ENCODE measurements at places on chromosomes 2 and 18.

DNA sequence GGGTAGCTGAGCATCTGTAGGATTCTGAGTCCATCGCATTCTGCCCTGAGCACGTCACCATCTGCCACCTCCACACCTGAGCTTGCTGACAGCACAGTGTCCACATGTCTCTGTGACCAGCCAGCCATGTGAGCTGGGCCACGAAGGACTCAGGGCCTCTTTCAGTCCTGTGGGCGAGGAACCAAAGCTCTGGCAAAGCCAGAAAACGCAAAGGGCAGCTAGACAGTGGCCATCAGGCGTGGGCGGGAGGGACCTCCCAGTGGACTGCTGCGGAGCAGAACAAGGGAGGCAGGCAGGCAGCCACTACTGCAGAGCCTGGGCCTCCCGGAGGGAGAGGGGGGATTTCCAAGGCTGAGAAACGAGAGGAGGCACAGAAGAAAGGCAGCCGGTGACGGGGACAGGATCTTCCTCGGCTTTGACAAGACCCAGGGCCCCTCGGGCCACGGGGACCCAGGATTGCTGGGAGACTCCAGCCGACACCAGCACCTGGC lies 274.6 kb upstream of the SALL3 start:
- DNase-seq: no peak

GRCh38 chr2:132671151-132671835 lies 1.3 kb upstream of the LYPD1 start:
- no peak for DNase-seq

GRCh38 chr2:134527381-134527780 lies 191.4 kb downstream of the TMEM163 start:
- no peak for DNase-seq

DNA sequence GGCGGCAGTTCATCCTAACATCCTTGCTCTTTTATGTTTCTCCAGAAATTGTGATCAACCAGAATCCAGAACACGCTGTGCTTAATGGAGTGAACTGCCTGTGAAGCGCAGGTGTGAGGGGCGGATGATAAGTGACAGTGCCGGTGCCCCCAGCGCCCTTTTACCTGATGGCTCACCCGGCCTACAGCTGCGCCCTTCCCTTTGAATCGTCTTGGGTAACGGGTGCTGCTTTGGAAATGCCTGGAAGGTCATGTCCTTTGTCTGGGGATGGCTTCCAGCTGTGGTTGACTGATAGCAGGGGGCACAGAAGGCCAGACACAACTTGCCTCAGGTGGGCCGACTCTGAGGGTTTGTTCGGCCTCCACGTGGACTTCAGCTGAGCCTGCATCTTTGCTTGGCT lies 119.4 kb downstream of the LPIN1 start:
- DNase-seq: peak; percentile 32

DNA sequence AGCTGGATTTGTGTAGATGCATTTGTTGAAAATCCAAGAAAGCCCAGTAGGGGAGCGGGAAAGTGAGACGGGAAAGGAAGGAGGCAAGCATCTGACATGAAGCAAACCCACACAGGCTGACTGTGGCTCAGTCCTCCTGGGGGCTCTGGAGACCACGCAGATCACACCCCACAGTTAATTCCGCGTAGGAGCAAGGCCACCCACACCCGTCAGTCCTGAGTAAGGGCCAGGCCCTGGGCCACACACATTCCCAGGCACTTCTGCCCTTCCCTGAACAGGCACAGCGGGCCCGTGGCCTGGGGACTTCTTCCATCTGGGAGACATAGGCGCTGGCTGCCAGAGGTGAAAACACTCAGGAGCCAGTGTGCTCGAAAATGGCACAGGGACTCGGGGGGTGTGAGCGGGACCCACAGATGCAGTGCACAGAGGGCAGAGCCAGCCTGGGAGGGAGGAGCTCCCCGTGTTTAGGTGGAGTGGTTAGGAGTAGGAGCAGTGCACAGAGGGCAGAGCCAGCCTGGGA lies 19.4 kb upstream of the PRLH start:
- no peak for DNase-seq

DNA sequence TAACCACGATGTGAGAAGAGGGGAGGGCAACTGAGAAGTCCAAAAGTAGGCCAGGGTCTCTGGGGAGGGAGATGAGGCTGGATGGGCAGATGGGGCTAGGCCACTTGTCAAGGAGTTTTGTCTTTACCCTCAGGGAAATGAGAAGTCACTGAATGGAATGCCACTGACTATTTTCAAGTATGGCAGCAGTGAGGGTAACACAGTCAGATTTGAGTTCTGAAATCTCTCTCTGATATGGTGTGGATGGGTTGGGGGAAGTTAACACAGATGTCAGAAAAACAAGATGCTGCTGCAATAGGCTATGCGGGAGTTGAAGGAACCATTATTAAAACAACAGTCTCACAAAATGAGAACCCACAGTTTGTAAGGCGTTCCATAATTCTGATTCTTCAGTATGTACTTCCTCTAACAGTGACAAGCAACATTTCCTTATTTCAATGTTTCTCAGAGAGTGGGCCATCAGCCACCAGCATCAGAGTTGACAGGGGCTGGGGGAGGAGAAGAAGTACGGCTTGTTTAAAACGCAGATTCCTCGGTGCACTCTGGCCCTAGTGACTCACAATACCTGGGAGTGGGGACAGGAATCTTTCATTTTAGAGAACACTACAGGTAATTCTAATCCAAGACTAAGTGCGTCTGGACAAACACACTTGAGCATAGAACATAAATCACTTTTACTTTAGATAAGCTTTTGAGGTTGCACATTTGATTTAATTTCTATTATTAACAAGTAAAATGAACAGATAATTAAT lies 301.5 kb upstream of the LYPD1 start:
- DNase-seq: no peak

- DNase-seq: no peak
Observed at GRCh38 chr2:109644571-109645275, 30.6 kb downstream of the SOWAHC start.

GRCh38 chr2:111659361-111660333 lies 224.3 kb downstream of the ANAPC1 start:
- no peak for DNase-seq

DNA sequence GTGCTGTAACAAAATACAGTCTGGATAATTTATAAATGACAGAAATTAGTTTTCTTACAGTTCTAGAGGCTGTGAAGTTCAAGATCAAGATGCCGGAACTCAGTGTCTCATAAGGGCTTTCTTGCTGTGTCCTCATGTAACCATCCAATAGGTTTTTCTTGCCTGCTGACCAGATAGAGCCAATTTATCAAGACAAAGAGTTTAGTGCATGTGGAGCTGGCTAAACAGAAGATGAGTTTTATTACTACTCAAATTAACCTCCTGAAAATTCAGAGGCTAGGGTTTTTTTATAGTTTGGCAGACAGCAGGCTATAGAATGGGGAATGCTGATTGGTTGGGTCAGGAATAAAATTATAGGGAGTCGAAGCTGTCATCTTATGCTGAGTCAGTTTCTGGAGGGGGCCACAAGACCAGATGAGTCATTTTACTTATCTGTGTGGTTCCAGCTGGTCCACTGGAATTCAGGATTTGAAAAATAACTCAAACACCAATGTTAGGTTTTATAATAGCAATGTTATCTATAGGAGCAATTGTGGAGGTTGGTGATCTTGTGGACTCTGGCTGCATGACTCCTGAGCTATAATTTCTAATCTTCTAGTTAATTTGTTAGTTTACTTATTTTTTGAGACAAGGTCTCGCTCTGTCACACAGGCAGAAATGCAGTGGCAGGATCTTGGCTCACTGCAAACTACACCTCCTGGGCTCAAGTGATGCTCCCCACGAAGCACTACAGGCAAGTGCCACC lies 3.2 kb upstream of the PDK1 start:
- no peak for DNase-seq

GRCh38 chr2:131105950-131106801 lies 1.0 kb downstream of the PLEKHB2 start:
- peak; percentile 46 for DNase-seq

GRCh38 chr2:174997110-174997509 lies 8.1 kb downstream of the CHN1 start:
- no peak for DNase-seq

DNA sequence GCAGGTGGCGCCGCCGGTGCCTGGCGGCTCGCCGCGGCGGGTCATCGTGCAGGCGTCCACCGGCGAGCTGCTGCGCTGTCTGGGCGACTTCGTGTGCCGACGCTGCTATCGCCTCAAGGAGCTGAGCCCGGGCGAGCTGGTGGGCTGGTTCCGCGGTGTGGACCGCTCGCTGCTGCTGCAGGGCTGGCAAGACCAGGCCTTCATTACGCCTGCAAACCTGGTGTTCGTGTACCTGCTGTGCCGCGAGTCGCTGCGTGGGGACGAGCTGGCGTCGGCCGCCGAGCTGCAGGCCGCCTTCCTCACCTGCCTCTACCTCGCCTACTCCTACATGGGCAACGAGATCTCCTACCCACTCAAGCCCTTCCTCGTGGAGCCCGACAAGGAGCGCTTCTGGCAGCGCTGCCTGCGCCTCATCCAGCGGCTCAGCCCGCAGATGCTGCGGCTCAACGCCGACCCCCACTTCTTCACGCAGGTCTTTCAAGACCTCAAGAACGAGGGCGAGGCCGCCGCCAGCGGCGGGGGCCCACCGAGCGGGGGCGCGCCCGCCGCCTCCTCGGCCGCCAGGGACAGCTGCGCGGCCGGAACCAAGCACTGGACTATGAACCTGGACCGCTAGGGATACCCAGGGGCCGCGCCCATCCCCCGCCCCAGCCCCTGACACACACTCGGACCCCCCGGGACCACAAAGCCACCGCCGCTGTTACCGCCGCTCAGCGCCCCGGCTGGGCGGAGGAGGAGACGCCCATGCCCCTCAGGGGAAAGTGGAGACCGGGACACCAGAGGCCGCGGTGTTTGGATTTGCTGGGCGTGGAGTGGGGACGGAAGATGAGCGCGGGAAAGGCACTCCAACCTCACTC lies 1.1 kb downstream of the CDK5R2 start:
- peak; percentile 35 for DNase-seq

DNA sequence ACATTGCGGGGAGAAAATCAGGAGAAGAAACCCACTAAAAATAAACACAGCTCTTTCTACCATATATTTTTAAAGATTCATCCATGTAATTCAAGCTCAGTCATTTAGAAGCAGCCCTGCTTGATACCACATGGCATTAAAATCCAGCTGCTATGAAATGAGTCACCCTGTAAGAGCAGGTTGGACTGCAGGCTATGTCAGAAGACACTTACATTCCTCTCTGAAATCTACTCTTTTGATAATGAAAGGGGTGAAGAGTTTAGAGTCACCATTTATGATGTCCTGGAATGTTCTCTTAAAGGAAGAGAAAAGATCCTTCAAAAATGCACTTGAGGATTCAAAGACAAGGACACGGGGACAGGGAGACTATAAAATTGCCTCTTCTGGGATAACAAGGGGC lies 100.6 kb upstream of the APCDD1 start:
- DNase-seq: no peak

DNA sequence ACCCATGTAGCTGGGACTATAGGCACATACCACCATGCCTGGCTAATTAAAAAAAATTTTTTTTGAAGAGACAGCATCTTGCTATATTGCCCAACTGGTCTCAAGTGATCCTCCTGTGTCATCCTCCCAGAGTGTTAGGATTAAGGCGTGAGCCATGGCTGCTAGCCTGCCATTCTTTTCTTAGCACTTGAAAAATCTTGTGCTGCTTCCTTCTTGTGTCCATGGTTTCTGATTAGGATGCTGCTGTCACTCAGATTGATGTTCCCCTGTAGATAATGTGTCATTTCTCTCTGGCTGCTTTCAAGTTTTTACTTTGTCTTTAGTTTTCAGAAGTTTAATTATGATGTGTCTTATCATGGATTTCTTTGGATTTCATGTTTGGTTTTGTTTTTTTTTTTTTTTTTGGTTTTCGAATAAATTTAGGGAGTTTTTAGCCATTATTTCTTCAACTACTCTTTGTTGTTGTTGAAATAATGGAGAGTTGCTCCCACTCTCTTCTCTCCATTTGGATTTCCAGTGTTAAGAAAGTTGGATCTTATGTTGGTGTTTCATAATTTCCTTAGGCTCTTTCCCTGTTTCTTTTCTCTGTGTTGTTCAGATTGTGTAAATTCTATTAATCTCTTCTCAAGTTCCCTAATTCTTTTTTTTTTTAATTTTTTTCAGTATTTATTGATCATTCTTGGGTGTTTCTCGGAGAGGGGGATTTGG lies 2.5 kb downstream of the ATP9B start:
- DNase-seq: no peak

DNA sequence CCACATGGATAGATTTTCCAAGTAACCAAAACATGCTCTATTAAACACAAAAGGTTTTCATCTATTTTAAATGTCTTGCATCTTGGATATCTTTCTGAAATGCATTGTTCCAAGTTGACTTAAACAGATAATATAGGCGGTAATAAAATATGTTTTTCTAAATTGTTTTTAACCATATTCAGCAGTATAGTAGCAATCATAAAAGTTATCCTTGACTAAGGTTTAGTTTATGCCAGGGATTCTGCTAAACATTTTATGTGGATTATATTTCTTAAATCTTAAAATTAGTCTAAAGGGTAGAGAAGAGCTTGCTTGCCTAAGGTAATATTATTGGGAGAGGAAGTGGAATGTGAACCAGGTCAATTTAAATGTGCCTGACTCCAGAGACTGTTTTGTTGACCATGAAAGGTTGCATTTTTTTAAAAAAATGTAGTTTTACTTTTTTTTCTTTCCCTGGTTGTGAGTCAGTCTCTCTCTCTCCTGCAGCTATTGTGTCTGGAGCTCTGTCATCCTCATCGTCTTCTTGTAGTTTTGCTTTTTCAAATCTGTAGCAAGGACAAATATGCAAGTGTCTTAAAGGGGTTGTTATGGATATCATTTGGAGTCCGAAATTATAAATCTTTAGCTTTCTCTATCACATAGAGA lies 309.1 kb upstream of the COL3A1 start:
- DNase-seq: no peak

- no peak for DNase-seq
Observed at GRCh38 chr2:17995593-17995992, 117.1 kb downstream of the KCNS3 start.

DNA sequence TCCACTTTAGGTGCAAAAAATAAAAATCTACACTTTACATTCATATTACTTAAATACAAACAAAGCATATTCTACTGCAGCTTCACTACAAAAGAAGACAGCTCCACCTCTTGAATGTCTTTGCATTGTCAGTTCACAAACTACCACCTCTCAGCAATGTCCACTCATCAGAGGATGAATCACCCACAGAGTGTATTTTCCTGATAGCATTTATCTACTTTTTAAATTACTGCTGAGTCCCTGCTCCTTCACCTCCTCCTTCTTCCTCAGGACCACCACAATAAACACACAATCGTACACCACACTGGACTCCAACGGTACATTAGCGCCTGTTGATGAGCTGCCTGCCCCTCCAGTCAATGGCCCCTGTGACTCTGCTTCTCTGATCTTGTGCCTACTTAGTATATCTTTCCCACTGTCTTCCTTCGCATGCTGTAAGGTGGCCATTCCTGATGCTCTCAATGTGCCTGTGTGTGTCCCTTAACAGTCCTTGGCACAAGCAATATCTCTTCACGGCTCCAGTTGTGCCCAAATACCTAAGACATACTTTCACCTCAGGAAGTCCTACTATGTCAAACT lies 120.9 kb downstream of the DHRS9 start:
- no peak for DNase-seq

DNA sequence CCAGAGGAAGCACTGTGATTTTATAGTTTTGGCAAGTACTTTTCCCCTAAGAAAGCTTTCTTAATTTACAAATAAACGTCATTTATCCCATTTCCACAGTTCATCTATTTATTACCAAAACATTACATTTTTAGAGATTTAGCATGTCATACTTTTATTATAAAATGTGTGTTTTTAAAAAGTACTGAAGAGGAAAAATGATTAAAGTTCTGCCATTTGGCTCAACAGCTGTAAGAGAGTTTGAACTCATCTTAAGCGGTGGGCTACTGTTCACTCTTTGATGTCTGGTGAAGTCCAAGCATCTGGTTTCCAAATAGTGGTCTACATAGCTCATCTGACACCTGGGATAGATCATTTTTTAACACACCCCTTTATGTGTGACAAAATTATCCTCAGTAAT lies 51.3 kb upstream of the TANC1 start:
- no peak for DNase-seq

Measured in activated CD8-positive, alpha-beta memory T cell treated with anti-CD3 and anti-CD28 coated beads, Interleukin-2, amount 10 ng/mL, durations not matched to agents 7 days and 5 days (primary cell).